Left lobe of liver (tissue), 2 donors: ENCODE measurements at places on chromosomes 2 and 18. TPM values are rescaled to one million over a fixed set of nuclear protein-coding genes. Genes with fewer than 3 reads are reported as not detected.

The NT5DC4 gene
- not detected for total RNA-seq

The DSG1 gene
- 2.5 TPM for total RNA-seq

The VIL1 gene
- 2.6 TPM for total RNA-seq

The GNAL gene
- total RNA-seq: 1.3 TPM

The NHEJ1 gene
- total RNA-seq: 7.8 TPM

The CD28 gene
- total RNA-seq: 1.5 TPM

The RAB17 gene
- total RNA-seq: 88.5 TPM

The MRPL44 gene
- 22.0 TPM for total RNA-seq
